CD4-positive, alpha-beta T cell treated with Interleukin-17A for 1 hour (primary cell): ENCODE measurements at places on chromosomes 4 and X.

DNA sequence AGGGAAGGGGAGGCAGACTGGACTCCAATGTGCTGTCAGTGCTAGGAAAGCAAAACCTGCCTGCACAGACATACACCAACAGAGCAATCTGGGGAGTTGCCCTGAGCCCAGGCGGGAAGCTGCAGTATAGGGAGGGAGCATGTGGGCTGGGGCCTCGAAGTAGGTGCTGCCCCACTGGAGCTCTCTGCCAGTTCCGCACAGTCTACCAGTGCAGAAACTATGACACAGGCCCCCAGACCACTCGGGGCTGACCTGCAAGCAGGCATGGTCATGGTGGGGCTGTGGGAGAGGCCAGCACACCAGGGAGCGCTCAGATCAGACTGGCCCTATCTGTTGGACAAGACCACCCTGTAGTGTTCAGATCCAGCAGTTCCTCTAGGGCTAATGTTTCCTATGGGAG is 344.1 kb upstream of the TRAM1L1 start:
- DNase-seq = no peak

DNA sequence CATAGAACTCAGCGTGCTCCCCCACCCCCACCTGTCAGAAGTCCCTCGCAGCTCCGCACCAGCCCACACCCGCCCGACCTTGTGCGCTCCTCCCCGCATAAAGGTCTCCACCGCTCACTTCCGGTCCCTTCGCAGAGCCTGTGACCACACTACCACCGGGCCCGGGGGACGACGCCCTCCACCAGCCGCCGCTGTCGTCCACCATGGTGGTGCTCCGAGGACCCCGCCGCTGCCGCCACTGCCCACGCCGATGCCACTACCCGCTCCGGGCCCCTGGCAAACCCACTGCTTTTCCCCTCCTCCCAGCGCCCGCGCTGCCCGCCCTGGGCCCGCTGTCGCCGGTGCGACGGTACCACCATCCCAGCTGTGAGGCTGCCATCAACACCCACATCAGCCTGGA is 79.8 kb upstream of the LANCL3 start:
- DNase-seq = no peak

DNA sequence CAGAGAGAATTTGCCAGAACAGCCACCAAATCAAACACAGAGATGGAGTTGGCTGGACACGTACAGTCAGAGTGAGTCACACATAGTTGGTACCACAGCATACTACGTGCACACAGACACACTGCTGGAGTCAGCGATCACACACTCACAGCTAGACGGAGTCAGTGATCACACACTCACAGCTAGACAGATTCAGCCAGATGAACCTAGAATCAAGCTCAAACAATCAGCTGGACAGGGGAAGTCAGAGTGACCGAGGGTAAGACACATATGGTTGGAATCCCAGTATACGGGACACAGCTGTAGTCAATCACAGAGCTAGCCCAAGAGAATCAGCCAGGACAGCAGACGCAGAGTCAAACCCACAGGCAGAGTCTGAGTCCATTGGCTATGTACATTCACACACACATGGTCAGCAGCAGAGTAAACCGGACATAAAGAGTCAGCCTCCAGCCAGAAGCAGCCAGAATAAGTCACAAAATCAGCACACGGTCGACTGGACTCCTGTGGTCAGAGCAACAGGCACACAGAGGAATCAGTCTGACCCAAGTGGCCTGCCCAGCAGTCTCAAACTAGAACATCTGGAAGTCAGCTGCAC is 4.6 kb downstream of the SLC38A5 start:
- no peak for DNase-seq

- no peak for DNase-seq
Measured at GRCh38 chr4:54440394-54441136, 211.5 kb downstream of the PDGFRA start.

- DNase-seq = no peak
Measured at GRCh38 chr4:6231663-6232165, 31.4 kb upstream of the JAKMIP1 start.

GRCh38 chrX:15073313-15073712 is 196.6 kb downstream of the ASB9 start:
- no peak for DNase-seq

DNA sequence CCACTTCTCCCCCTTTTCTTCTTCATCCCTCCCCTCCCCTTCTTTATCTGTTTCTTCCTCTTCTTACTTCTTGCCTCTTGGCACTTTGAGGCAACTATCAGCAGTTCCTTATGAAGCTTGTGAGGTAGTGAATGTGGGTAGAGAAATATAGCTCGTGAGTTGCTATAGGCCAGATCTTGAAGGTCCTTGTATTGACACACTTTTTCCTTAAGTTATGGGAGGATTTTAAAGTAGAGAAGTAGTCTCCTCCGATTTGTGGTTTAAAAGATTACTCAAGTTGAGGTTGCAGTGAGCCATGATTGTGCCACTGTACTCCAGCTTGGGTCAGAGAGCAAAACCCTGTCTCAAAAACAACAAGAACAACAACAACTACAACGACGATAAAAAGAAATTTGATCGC is 3.4 kb upstream of the RRAGB start:
- no peak for DNase-seq

DNA sequence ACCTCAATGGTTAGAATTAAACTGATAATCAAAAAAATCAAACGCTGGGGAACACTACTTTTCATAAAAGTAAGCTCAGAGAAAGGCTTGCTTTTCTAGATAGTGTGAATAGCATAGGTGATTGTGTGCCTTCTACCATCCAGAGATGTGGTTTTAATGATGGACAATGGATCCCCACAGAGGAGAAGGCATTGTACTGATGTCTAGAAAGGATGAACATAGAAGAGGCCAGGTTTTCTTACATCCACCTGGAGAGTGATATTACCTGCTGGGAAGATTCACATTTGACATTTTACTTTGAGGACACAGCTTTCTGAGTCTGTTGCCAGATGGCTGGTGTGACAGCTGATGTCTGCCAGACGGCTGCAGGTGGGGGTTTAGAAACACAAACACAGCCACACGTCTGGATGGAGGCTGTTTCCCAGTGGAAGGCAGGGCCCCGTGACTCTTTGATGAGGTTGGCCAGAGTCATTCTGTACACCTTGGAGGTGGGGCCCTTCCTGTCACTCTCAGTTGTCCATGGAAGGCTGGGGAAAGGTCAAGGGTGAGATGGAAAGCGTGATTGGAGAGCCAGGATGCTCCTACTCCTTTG is 114.4 kb downstream of the PSAPL1 start:
- no peak for DNase-seq

DNA sequence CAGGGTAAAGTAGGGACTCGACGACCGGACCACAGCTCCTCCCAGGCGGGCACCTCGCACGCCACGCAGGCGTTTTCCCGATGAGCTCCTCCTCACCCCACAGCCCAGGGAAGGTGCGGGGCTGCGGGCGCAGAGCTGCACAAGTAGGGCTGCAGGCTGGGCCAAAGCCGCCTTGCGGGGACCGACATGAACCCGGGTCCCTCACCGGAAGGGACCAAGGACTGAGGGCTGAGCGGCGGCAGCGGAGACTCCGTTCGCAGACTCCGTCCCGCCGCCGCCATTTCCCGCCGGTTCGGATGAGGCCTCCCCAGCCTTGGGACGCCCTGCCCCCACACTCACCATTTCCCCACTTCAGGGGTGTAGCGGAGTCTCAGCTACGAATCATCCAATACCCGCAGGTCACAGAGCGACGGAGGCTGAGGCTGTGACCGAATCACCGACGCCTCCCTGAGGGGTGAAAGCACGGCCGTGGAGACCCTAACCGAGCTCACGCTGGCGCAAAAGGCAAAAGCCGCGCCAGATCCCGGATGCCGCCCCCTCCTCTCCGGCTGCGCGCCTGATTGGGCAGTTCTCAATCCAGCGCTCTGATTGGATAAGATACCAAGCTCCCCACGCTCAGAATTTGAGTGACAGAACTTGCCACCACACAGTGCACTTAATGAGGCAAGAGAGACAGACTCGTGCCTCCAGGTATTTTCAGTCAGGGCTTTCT is at the start of gene ZNF732:
Gene ZNF732, minus strand, starts transcription at position 506 of the 712 bp plus-strand sequence. Its CDS starts 164 bp downstream, at position 342.
- DNase-seq = no peak

DNA sequence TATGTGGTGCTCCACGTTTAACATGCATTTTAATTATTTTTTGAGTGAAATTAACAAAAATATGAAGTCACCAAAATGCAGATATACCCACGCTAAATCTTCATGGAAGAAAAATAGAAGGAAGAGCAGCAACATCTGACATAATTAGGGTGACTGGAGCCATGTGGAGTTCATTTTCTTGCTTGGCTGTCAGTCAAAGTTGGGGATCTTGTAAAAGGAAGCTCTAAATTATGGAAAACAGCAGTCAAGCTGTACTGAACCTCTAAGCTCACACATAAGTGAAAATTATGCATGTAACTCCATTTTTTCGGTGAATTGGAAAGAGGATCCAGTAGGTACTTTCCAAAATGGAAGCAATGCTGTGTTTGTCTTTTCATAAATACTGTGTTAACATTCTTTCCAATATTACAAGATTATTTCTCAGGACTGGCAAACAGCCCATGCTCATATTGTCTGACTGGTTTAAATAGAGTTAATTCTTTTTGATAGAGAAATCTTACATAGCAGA is 9.7 kb upstream of the PDGFC start:
- DNase-seq = no peak

- DNase-seq = no peak
Measured at GRCh38 chr4:98481167-98481566, 177.2 kb downstream of the TSPAN5 start.

- DNase-seq = no peak
Measured at GRCh38 chrX:81405781-81406180, 203.9 kb downstream of the SH3BGRL start.

- DNase-seq = no peak
Measured at GRCh38 chrX:1725472-1725871, 110.6 kb downstream of the ASMT start.

DNA sequence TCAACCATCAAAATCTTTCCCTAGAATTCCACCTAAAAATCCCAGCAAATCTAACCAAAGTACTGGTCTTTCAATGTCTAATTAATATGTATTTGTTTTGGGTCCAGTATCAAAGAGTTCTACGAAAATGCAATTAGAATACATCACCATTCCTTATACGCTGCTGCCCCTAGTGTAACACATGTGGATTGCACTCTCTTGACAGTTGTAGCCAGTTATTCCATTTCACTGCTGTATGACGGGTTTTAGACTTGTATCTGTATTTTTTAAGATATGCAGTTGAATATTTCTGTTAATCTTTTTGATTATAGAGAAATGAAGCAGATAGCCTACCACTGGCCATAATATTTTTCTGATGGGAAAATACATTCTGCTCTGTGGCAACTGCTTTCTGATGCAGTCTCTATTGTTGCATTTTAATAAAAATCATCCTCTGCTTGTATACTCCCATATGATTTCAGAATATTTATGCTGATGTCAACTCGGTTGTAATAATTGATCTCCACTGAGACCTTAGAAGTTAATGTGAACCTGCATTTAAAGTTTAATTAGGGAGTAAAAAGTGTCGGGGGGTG is 17.1 kb upstream of the PAGE2B start:
- DNase-seq = peak; percentile 62

- DNase-seq = no peak
Measured at GRCh38 chr4:48499551-48500066, 9.6 kb downstream of the ZAR1 start.

DNA sequence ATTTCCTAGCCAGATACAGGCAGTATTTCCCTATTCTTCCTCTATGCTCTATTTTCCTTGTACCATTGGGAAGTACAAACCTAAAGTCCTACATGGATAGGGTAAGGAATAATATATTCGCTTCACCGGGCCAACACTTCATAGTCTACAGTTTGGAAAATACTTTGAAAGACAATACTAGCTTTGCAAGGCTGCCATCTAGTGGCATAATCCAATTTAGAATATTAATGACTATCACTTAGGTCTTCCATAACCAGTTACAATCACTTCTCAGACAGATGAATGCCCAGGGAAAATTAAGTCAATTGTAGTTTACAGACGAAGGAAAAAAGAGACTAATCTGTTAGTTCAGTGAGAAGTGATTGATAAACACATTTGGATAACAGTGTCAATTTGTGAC is 141.0 kb upstream of the FAM47C start:
- no peak for DNase-seq

DNA sequence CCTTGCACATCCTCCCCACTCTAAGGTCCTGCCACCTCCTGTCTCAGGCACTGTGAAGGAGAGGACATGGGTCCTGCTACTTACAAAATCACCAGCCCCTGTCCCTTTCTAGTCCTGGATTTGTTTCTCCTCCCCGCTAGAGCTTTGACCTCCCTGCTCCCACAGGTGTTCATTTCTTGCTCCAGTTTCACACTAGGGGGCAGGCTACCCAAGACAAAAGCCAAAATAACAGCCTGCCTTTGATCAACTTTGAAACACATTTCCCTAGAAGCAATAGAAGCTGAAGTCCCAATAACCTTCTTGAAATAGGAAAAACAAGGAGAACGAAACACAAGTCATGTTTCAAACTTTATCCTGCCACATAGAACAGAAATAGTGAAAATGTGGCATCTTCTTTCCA is 164.4 kb downstream of the QDPR start:
- DNase-seq = peak; percentile 46

DNA sequence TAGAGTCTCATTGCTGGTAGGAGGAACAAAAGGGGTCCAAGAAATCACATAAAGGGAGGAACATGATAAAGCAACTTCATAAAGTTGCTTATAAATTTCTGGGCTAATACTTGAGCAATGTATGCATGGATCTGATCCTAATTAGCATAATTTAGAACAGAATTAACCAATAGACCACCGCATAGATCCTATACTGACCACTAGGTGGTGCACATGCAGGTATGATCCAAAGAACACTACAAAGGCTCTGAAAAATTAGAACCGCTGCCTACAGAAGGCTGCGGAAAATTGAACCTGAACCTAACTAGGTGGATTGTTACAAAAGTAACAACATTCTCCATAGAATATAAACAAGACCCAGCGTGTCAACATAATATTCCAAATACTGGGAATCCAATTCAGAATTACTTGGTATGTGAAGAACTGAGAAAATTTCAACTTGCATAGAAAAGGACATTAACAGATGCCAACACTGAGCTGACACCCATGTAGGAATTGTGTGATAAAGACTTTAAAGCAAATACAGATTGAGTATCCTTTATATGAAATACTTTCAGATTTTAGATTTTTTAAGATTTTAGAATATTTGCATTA is 23.3 kb downstream of the BRCC3 start:
- peak; percentile 60 for DNase-seq

GRCh38 chr4:85489273-85489981 is 14.5 kb downstream of the ARHGAP24 start:
- DNase-seq = no peak

DNA sequence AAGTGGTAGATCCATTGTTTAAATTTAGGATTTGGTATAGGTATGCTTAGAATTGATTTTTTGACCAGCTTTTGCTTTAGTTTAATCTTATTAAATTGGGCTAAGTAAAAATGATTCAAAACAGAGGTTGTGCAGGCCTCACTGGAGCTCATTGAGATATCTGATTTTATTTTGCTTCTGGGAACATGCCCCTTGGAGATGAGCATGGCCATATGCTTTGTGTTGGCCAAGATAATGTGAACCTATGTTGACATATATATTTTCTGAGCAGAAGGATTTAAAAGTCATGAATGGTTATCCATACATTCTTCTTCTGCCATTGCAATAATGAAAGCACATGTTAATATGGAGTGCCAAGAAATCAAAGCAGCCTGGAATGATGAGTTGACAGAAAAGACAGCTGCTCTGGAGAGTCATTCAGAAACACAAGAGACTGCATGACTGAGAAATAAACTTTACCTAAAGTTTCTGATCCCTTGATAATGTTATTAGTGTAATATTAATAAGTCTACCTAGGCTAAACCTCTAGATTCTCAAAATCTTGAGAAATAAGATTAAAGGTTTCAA is 489.7 kb upstream of the GNPDA2 start:
- no peak for DNase-seq

GRCh38 chr4:109419679-109420078 is 13.9 kb upstream of the SEC24B start:
- DNase-seq = no peak
